NCI-H510A treated with DMSO at 0.1 percent for 48 hours (cell line): ENCODE measurements at places on chromosomes 4 and X.

DNA sequence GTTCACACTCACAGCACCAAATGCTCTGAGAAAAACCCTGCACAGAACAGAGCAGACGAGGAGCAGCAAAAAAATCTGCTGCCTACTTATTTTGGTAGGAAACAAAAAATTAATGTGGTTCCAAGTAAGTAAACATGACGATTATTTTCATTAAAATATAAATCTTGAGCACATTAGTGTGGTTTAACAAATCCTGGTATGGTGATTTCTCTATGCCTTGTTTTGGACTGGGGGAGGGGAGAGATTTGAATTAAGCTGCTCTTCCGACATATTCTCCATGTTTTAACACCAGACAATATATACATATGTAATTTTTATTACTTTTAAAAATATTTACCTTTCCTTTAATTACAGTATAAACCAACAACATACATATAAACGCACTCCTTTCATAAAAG lies 1.8 kb downstream of the CAMK2D start:
- DNase-seq = no peak

GRCh38 chr4:3196670-3197359 lies 52.1 kb upstream of the MSANTD1 start:
- no peak for DNase-seq

GRCh38 chr4:11729548-11729947 lies 300.9 kb upstream of the HS3ST1 start:
- no peak for DNase-seq

DNA sequence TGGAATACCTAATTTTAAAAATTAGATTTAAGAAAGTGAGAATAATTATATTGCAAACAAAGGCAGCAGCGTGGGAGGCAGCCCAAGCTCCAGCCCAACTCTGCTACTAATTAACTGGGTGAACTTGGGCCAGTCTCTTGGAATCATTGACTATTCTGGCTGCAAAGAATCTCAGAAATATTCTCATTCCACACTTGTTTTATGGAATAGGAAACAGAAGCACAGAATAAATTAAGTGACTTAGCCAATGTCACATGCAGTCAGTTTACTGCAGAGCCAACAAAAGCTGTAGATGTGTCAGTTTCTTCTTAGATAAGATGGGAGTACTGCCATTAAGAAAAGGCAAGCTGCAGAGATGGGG lies 132.6 kb upstream of the FAM9B start:
- DNase-seq = no peak

GRCh38 chr4:189773909-189774308 lies 166.8 kb upstream of the FRG1 start:
- no peak for DNase-seq
